ENCODE measurements at places on chromosomes 1 and 21. TPM values are rescaled to one million over a fixed set of nuclear protein-coding genes. Genes with fewer than 3 reads are reported as not detected.

Gene S100A8
- 64.2 TPM for total RNA-seq

Gene S100A6
- total RNA-seq, result 103 TPM

Gene CLCA4
- 3.1 TPM for total RNA-seq

Gene ATP1A2
- total RNA-seq, result 665 TPM

Gene OLIG2
- total RNA-seq, result 25.2 TPM

Gene APCS
- not detected for total RNA-seq

Gene CD1D
- total RNA-seq, result 0.35 TPM

Gene NBL1
- total RNA-seq, result 137 TPM

Gene KRTAP21-3
- total RNA-seq, result not detected

Gene SLC1A7
- not detected for total RNA-seq

Gene F11R
- total RNA-seq, result 6.9 TPM

Gene NT5C1A
- 16.7 TPM for total RNA-seq

Gene SLFNL1
- total RNA-seq, result 1.7 TPM

Gene ESPN
- not detected for total RNA-seq

Gene MPZ
- total RNA-seq, result 8.0 TPM

Gene FOXO6
- 2.6 TPM for total RNA-seq

Gene IQCC
- total RNA-seq, result 3.9 TPM

Gene CFHR3
- total RNA-seq, result not detected

Gene SERPINC1
- total RNA-seq, result 0.70 TPM

Gene KDM5B
- total RNA-seq, result 78.3 TPM

Gene COL24A1
- total RNA-seq, result 21.2 TPM

Gene PBX1
- total RNA-seq, result 114 TPM

Gene SPRR4
- total RNA-seq, result not detected

Gene ZNF124
- 35.0 TPM for total RNA-seq

Gene ARHGAP29
- 23.8 TPM for total RNA-seq

Gene LRRC38
- total RNA-seq, result 1.0 TPM

Gene SELE
- total RNA-seq, result not detected

Gene TMEM59
- total RNA-seq, result 379 TPM

Gene LCE1A
- not detected for total RNA-seq

Gene DLGAP3
- 124 TPM for total RNA-seq

Gene RGS4
- total RNA-seq, result 380 TPM

All from dorsolateral prefrontal cortex (tissue), 122 donors.